ENCODE measurements at places on chromosomes 13 and 19.

GRCh38 chr19:44280916-44281315 is 21.2 kb downstream of the ZNF233 start:
- no peak for DNase-seq

- no peak for DNase-seq
Observed at GRCh38 chr19:48394331-48395169, 1.1 kb downstream of the GRIN2D start.

GRCh38 chr19:7172794-7173193 is 103.3 kb downstream of the ZNF557 start:
- DNase-seq, result no peak

DNA sequence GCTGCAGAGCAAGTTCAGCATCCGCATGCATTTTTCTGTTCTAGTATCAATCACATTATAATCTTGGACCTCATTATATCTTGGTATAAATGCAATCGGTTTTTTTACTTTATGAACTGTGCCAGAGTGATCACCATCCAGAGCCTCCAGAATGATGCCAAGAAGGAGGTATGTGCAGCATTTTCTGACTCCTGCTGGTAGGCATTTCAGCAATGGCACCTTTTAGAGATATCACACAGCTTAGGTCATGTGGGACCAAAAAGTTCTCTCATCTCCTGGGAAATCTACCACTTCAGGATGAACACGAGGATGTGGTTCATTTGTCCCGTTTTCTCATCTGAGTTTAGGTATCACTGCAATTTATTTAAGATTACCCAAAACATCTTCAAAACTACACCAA is 220.4 kb downstream of the VWA8 start:
- DNase-seq, result no peak

DNA sequence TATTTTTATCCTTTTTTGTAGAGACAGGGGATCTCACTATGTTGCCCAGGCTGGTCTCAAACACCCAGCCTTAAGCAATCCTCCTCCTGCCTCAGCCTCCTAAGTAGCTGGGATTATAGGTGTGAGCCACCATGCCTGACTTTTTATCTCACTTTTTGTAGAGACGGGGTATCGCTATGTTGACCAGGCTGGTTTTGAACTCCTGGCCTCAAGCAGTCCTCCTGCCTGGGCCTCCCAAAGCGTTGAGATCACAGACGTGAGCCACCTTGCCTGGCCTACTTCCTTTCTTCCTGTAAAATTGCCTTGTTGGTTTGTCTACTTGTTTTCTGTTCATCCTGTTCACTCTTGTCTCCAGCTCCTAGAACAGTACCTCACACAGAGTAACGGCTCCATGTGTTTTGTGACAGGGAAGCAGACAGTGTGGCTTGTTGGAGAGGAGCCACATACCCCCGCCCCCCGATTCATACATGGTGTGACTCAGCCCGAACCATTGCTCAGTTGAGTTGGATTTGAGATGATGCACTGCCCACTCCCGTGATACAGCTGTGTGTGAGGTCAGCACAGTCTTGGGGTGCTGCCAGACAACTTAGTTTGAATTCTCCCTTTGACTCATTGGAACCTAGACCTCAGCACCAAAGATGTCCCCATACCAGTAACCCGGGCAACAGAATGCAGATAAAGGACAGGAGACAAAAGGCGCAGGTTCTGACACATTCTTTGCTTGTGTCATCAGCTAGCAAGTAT is 34.2 kb downstream of the GPR42 start:
- no peak for DNase-seq

- DNase-seq, result no peak
Observed at GRCh38 chr13:51674276-51674675, 90.0 kb downstream of the WDFY2 start.
